CD4-positive, alpha-beta T cell treated with Interleukin-15 for 1 hour (primary cell): ENCODE measurements at places on chromosomes 16 and 17.

DNA sequence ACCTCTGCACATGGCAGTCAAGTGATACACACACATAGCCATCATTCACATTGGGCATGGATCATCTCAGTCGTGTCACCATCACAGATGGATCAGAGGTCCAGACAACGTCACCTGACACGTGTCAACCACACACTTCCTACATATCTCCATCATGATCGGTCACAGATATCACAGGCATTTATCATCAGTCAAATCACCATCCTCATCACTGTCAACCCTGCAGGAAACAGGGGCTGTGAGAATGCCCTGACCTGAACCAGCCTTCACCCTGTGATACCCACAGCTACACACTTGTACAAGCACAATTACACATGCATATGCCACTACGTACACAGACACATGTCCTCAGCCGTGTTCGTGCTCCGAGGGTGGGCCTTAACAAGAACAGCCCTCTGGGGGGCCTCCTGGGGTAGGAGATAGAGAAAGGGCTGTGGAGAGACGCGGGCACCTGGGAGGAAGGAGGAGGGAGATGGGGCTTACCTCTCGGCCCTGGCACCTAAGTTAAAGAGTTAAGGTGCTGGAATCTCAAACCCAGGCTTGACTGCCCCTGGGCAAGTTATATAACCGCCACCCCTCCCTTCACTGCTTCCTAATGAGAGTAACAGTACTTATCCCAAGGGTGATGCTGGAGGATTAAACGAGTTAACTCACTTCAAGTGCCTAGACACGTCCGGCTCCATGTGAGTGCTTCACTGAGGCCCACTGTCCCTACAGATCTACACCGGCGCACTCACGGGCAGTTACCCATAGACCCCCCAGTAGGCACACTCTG is 1.1 kb downstream of the SLC12A4 start:
- no peak for DNase-seq

DNA sequence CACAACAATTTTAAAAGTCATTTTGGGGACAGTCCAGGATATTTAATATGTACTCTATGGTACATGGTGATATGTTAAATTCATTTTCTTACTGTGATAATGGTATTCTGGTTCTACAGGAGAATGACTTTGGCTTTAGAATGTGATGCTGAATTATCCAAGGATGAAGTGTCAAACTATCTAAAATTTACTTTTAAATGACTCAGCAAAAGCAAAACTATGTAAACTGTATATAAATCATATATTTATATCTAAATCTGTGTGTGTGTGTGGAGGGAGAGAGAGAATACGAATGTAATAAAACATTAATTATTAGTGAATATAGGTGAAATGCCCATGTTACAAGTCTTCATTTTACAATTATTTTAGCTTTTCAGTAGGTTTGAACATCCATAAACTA is 733.8 kb upstream of the CA10 start:
- DNase-seq, result no peak

GRCh38 chr17:67440277-67441051 is 63.4 kb downstream of the PITPNC1 start:
- DNase-seq, result no peak

- no peak for DNase-seq
Measured at GRCh38 chr16:6573577-6573976, 759.1 kb upstream of the RBFOX1 start.

DNA sequence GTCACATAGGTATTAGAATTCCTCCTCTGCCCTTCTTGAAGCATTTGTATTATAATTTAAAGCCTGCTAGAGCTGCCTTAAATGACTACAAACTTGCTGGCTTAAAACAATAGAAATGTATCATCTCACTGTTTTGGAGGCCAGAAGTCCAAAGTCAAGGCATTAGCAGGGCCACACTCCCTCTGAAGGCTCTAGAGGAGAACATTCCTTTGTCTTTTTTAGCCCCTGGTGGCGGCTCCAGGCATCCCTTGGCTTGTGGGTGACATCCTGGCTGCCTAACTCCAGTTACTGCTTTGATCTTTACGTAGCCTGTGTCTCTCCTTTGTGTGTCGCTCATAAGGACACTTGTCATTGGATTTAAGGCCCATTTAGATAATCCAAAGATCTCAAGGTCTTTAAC is 186.6 kb upstream of the SALL1 start:
- DNase-seq, result no peak
